Nephron progenitor cell (in vitro differentiated cells): ENCODE measurements at places on chromosomes 5 and 9.
A peak's percentile ranks its signal among the peaks of the same experiment; 100 is the strongest.

DNA sequence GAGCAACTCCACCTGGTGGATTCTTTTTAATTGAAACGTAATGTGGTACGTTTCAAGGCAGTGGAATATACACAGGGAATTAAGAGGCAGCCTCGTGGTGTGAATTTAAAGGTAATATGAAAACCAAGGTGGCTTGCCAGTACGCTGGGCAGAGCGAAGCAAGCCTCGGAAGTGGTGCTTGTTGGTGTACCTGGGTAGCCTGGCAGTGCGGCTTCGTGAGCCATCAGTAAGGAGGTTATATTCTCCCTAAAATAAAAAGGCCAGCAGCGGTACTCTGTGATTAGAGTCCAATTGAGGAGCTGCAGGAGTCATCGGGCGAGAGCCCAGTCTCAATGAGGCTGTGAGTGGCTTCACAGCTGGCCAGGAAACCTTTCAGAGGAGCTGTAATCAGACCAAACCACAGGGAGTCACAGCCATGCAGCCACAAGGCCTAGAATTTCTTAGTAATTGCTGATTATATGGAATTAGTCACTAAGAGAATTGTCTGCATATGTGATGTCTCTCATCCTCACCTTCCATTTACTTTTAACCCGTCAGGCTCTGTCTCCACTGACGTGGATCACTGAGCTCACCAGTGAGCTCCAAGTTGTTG lies 57.7 kb downstream of the DCP2 start:
- H3K27me3 ChIP-seq = no peaks in the 10 kb centered on the region
- H3K4me1 ChIP-seq = peaks cover 38% of the 10 kb centered on the region
- H3K27ac ChIP-seq = peak overlapping the region; percentile 33
- DNase-seq = no peak

DNA sequence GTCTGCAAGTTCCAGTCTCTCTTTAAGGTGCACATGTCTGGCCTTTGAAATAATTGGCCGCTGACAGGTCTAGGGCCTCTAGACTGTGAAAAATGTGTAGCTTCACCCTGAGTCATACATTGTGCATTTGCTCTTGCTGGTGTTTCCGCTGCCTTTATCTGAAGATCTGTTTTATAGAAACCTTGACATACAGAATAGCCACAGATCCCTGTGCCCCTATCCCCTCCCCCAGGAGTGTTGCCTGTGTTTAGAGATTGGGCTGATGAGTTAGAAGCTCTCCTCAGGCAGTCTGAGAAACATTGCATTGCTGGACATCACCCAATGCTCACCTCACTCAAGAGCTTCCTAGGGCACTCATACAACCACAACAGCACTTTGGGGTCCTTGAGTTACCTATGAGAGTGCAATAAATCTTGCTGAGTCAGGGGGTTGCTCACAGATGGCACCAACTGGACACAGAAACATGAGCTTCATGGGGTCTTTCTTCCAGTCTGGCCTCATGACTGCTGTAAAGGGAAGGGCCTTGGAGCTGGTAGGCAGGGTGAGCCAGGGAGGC lies 3.8 kb upstream of the ZNF782 start:
- H3K4me3 ChIP-seq = no peak overlapping the region
- peaks cover 1% of the 10 kb centered on the region for H3K36me3 ChIP-seq
- H3K27ac ChIP-seq = no peak overlapping the region
- DNase-seq = no peak
- H3K4me1 ChIP-seq = peaks cover 37% of the 10 kb centered on the region

GRCh38 chr5:83562071-83562606 lies 90.6 kb downstream of the VCAN start:
- no peak overlapping the region for H3K27ac ChIP-seq
- peaks cover 41% of the 10 kb centered on the region for H3K4me1 ChIP-seq
- DNase-seq = no peak

DNA sequence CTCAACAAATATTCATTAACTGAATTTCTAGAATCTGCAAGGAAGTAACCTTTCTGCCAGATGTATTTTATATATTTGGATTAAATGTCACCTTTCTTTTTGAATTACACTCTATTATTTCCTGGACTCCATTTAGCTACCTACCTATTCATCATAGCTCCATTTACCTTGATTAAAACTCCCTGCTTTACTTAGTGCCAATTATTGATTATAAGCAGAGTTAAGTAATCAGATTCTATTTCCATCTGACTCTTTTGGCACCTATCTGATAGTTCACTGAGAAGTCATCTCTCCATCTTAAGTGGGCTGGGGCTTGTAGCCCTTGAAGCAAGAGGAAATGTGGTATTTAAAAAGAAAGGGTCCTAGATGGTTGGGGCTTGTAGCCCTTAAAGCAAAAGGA lies 88.6 kb downstream of the TRPM3 start:
- H3K36me3 ChIP-seq = no peaks in the 10 kb centered on the region
- H3K27ac ChIP-seq = no peak overlapping the region
- DNase-seq = no peak
- no peaks in the 10 kb centered on the region for H3K27me3 ChIP-seq
- H3K4me1 ChIP-seq = no peaks in the 10 kb centered on the region

DNA sequence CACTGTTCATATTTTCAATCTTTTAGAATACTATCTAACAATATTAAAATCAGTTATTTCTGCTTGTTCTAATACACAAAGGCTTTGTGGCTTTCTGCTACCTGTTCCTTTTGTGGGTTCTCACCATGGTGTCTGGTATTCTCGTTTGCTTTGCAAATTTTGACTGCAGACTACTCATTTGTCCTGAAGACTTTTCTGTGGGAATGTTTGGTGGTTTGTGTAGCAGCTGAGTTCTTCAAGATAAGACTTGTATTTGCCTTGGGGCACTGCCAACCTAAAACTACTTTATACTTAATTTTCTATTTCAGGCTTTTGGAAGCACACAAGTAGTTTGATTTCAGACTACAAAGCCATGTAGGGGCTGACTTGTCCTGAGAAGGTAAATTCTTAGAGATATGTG lies 11.1 kb downstream of the IL33 start:
- no peak overlapping the region for H3K27ac ChIP-seq
- no peaks in the 10 kb centered on the region for H3K36me3 ChIP-seq
- DNase-seq = no peak
- no peak overlapping the region for H3K4me3 ChIP-seq
- peaks cover 3% of the 10 kb centered on the region for H3K27me3 ChIP-seq

DNA sequence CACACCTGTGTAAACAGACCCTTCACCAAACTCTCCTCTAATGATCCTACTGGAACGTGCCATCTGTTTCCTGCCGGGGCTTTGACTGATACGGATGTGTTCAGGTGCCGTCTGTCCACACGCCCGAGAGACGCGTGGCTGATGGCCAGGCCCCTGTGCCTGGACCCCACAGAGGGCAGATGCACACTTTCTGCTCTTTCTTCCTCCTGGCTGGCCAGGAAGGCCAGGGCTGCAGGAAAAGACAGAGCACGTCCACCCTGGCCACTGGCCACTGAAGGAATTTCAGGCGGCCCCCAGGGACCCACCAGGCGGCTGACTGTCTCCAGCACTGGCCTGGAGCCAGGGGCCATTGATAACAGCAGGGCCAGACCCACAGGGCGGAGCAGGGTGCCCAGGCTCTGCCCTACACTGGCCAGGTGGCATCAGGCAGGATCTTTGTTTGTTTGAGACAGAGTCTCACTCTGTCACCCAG lies 3.6 kb upstream of the ENG start:
- peaks cover 5% of the 10 kb centered on the region for H3K27me3 ChIP-seq
- no peak overlapping the region for H3K4me3 ChIP-seq
- H3K27ac ChIP-seq = peak overlapping the region; percentile 97
- peaks cover 63% of the 10 kb centered on the region for H3K4me1 ChIP-seq
- no peaks in the 10 kb centered on the region for H3K36me3 ChIP-seq
- DNase-seq = no peak

DNA sequence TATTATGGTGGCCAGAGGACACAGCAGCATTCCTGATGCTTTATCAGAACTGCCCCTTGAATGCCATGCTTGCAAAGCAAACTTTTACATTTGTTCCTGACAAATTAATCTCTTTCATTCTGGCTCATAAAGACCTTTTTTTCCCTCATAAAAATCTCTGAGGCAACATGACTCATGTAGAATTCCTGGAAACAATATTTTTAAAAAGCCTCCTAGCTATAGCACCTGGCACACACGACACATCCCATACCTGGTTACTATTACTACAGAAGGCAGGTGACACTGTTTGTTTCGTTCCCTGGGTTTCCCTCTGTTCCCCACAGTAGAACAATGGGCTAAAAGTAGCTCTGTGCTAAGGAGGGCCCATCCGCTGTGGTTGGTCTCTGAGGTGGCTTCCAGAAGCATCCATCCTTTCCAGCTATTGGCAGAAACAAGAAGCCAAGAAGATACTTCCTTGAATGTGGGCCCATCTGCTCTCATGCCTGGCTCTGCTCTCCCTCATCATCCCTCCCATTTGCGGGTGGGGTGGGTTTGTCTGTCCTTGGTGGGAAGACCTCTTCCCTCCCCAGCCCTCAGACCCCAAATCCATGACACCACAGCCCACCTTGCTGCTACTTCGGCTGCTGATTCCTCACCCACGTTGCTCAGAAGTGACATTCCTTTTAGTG lies 59.1 kb downstream of the GALNT12 start:
- no peak for DNase-seq
- no peak overlapping the region for H3K27ac ChIP-seq
- H3K4me3 ChIP-seq = no peak overlapping the region
- H3K4me1 ChIP-seq = peaks cover 14% of the 10 kb centered on the region
- H3K36me3 ChIP-seq = no peaks in the 10 kb centered on the region
- H3K27me3 ChIP-seq = peaks cover 18% of the 10 kb centered on the region

GRCh38 chr5:38104497-38105230 lies 153.7 kb upstream of the EGFLAM start:
- H3K4me3 ChIP-seq = no peak overlapping the region
- H3K36me3 ChIP-seq = no peaks in the 10 kb centered on the region
- no peak for DNase-seq
- peak overlapping the region; percentile 15 for H3K27ac ChIP-seq

GRCh38 chr9:98451576-98451975 lies 196.1 kb upstream of the TBC1D2 start:
- no peaks in the 10 kb centered on the region for H3K36me3 ChIP-seq
- DNase-seq = no peak
- H3K4me3 ChIP-seq = no peak overlapping the region

GRCh38 chr5:116785106-116785505 lies 210.5 kb upstream of the SEMA6A start:
- no peaks in the 10 kb centered on the region for H3K36me3 ChIP-seq
- no peak overlapping the region for H3K4me3 ChIP-seq
- no peaks in the 10 kb centered on the region for H3K4me1 ChIP-seq
- DNase-seq = no peak
